ENCODE measurements at places on chromosomes 7 and 10. TPM values are rescaled to one million over a fixed set of nuclear protein-coding genes. Genes with fewer than 3 reads are reported as not detected.

Gene AUTS2
- 53.0 TPM for total RNA-seq

Gene KEL
- total RNA-seq: 2.2 TPM

Gene HOXA2
- 2.0 TPM for total RNA-seq

Gene DDC
- total RNA-seq: 1.7 TPM

Gene HHEX
- 6.1 TPM for total RNA-seq

Gene SPDYE1
- not detected for total RNA-seq

Gene LLCFC1
- not detected for total RNA-seq

Gene CARD11
- total RNA-seq: 2.9 TPM

Gene SYT15
- total RNA-seq: 5.4 TPM

Gene WEE2
- total RNA-seq: not detected

Gene HOXA1
- 0.74 TPM for total RNA-seq

Gene WDFY4
- 6.4 TPM for total RNA-seq

Gene CASTOR2
- 40.0 TPM for total RNA-seq

Gene SFTPA1
- 2.9 TPM for total RNA-seq

Gene CRPPA
- 1.2 TPM for total RNA-seq

Gene NKX6-2
- total RNA-seq: 0.49 TPM

Gene PWWP2B
- 14.7 TPM for total RNA-seq

Gene MACC1
- 6.9 TPM for total RNA-seq

Gene NPC1L1
- total RNA-seq: 0.49 TPM

Gene FZD1
- 16.5 TPM for total RNA-seq

Gene GGCT
- 21.6 TPM for total RNA-seq

Gene ASAH2B
- total RNA-seq: 0.74 TPM

Gene PNLIPRP3
- 2.2 TPM for total RNA-seq

Gene ATP5MK
- 180 TPM for total RNA-seq

Gene ATG9B
- total RNA-seq: 34.1 TPM

Gene SLC16A9
- 3.7 TPM for total RNA-seq

Gene HTR7
- total RNA-seq: 0.74 TPM

Gene PIK3AP1
- 5.9 TPM for total RNA-seq

Gene STRIP2
- total RNA-seq: 0.49 TPM

Gene MSRB2
- total RNA-seq: 15.2 TPM

Gene ADAMTS14
- not detected for total RNA-seq

Gene TBXAS1
- 18.4 TPM for total RNA-seq

Gene PON1
- not detected for total RNA-seq

Gene FOXI2
- total RNA-seq: 0.25 TPM

Gene STAG3
- total RNA-seq: not detected

Gene APBB1IP
- 7.4 TPM for total RNA-seq

Gene LIPM
- not detected for total RNA-seq

Gene HMX3
- not detected for total RNA-seq

Gene ARHGEF35
- 8.3 TPM for total RNA-seq

Gene STARD3NL
- total RNA-seq: 29.5 TPM

Gene CAV2
- total RNA-seq: 42.5 TPM

Gene SLC18A3
- total RNA-seq: 0.49 TPM

All from vagina (tissue), 2 donors.